Ureter (tissue), 1 donor: ENCODE measurements at places on chromosomes 7 and 10.

GRCh38 chr7:32890010-32890792 lies 1.4 kb downstream of the KBTBD2 start:
- no peak for DNase-seq

DNA sequence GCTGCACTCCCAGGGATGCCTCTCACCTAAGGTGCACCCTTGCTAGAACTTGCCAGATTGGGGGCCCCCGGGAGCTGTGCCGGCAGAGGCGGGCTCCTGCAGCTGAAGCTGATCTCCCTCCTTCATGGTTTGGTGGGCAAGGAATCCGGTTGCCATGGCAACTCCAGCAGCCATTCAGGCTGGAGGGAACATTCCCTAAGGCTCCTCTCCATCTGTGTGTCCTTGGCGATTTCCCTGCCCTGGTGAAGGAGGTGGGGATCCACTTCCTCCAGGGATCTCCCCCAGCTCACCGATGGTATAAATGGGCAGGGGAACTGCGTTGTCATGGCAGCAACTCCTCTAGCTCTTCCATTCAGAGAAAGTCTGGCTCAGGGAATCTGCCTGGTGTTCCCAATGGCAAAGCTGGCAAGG lies 49.6 kb upstream of the GPR158 start:
- DNase-seq: no peak

- no peak for DNase-seq
Observed at GRCh38 chr7:112405286-112405685, 45.0 kb upstream of the IFRD1 start.

GRCh38 chr7:32253299-32253698 lies 183.1 kb upstream of the PDE1C start:
- DNase-seq: no peak

- DNase-seq: no peak
Observed at GRCh38 chr10:17847585-17848296, 38.6 kb downstream of the MRC1 start.
